ENCODE measurements at places on chromosomes 13 and 19.

- no peak for DNase-seq
Measured at GRCh38 chr13:34307607-34308006, 489.7 kb downstream of the RFC3 start.

DNA sequence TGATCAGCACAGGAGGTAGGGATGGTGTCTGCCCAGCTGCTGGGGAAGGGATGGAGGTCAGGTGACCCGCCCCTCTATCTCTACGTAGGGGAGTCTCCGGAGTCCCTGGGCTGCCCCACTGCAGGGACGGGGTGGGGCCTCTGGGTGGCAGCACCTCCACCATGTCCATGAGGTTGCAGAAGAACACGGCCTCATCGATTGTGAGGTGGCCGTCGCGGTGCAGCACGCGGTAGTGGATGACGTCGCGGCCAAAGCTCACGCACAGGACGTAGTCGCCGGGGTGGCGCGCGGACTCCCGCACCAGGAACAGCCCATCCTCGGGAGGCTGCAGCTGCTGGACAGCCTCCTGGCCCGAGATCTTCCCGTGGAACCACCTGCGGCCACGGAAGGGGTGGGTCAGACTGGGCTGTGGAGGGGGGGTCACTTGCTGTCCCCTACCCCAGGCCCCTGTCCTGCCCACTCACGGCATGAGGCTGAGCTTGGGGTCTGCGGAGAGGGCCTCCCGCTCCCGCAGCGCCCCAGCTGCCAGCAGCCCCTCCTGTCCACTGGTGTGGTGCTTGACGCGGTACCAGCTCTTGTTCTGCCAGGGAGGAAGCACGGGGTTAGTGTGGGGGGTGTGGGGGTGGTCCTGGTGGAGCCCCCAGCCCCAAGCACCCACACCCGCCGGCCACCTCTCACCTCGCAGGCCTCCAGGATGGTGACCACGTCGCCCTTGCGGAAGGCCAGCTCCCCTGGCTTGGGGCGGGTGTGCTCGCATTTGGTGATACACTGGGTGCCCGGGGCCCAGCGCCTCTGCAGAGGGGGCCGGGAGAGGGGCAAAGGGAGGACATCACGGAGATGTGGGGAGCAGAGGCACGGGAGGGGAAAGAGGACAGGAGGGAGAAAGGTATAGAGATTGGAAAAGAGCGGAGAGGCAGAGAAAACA, 2.3 kb downstream of the MATK start:
- no peak for DNase-seq

GRCh38 chr19:24051516-24051915, 35.5 kb upstream of the ZNF254 start:
- DNase-seq = no peak

GRCh38 chr13:112709825-112710783, 20.3 kb downstream of the ATP11A start:
- peak; percentile 64 for DNase-seq

GRCh38 chr13:60329221-60329923, 67.6 kb upstream of the TDRD3 start:
- DNase-seq = peak; percentile 38

- DNase-seq = peak; percentile 39
Measured at GRCh38 chr13:107450931-107451330, 764.4 kb downstream of the LIG4 start.

DNA sequence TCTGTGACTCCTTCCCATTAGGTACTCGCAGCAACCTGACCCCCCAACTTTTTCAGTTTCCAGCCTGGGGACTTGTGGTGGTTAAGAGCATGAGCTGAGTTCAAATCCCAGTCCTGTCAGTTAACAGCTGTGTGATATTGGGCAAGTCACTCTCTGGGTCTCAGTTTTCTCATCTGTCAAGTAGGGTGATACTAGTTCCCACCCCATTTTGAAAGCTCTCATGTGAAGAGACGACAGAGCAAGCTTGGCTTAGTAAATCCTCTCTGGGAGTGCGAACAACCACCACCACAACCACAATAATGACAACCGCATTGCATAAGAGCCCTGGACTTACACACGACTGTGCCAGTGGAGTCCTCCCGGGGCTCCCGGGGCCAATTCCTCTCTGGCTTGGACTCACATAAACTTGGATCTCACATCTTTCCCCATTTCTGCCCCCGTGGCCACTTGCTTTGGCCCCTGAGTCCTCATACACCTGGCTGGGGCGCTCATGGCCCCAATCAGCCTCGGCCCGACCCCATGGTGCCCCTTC, 454 bp downstream of the BLVRB start:
- peak; percentile 44 for DNase-seq

GRCh38 chr19:10655457-10656312, 1.5 kb downstream of the ILF3 start:
- DNase-seq = peak; percentile 32

GRCh38 chr13:81408647-81409046, 1067.7 kb upstream of the SPRY2 start:
- no peak for DNase-seq

- no peak for DNase-seq
Measured at GRCh38 chr13:21594715-21595545, 9.0 kb downstream of the MICU2 start.

DNA sequence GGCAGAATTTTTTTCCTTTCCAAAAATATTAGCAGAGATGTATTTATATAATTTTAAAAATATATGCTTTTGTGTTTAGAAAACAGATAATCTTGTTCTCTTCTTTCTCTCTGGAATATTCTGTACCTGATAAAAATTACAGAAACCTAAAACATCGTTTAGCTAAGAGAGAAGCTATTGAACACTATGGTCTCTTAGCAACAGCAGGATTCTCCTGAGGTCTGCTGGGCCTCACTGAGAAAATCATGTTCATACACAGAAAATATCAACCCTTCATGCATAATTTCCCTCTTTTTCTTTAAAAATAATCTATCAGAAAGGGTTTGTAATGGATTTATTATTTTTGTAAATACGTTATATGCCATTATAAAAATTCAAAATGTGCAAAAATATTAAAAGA, 242.2 kb downstream of the DCLK1 start:
- no peak for DNase-seq

DNA sequence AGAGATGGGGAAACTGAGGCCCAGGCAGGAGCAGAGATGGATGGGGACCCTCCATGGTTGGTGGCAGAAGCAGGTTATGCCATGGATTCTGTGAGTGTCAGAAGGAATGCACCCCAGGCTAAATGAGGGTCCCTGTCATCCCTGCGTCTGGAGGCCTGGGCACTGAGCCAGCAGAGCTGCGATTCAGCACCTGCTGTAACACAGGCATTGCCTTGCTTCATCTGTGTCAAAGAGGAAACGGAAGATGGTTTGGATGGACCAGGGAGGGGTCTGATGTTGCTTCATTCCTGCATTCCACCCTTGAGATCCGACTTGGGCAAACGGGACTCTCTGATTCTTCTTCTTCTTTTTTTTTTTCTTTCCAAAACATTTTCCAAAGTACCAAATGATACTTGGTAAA, 1.2 kb downstream of the C5AR1 start:
- DNase-seq = no peak

DNA sequence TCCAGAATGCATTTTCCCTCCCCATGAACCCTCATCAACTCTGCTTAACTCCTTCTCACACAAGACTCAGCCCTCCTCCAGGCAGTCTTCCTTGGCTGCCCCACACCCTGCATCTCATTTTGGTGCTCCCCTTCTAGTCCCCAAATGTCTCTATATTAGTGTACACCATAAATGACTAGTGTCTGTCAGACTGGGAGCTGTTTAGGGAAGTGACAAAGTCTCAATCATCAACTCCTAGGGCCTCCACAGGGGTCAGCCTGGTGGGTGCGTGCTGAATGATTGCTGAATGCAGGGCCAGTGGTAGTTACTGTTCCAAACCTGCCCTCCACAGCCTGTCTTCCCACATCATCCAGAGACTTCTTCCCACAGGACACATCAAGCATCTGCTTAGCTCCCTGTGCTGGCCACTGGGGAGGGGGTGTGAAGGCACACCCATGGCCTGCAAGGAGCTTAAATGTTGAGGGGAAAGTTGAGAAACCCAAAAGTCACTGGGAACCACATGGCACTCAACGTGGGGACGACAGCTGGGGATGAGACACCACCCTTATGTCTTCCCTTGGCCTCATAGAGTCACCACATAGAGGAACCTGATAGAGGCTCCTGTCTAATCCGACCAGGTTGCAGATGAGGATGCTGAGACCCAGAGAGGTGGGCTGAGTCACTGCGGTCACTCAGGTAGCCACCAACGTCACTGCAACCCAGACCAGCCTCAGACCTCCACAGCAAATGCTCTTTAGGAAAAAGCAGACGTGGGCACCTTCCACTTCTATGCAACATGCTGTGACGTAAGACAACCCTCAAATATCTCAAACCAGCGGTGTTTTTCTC, 79.3 kb upstream of the TM9SF2 start:
- no peak for DNase-seq

GRCh38 chr13:73201626-73202025, 142.8 kb downstream of the KLF5 start:
- DNase-seq = peak; percentile 46

DNA sequence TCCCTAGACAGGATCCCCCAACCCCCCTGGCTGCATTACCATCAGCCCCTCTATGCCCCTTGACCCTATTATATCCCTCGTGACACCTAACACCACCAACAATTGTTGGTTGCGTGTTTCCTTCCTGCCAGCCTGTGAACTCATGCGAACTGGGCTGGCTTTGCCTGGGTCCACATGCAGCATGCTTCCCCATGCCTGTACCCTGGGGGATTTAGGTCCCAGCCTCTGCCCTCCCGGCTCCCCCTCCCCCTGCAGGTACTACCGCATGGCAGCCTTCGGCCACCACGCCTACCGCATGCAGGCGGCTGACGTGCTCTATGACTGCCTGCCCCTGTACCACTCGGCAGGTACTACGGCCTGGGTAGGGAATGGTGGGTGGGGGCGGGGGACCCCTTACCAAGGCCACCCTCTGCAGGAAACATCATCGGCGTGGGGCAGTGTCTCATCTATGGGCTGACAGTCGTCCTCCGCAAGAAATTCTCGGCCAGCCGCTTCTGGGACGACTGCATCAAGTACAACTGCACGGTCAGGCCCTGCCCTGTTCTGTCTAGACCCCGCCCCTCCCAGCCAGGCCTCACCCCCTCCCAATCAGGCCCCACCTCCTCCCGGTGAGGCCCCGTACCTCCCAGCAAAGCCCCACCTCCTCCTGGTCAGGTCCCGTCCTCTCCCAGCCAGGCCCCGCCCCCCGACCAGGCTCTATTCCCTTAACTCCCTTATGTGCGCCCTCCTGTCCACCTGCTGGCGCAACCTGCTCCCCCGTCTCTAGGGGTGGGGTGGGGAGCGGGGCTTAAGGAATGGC, 18.5 kb downstream of the SLC27A1 start:
- peak; percentile 89 for DNase-seq

- no peak for DNase-seq
Measured at GRCh38 chr13:106314417-106314816, 221.0 kb downstream of the EFNB2 start.

DNA sequence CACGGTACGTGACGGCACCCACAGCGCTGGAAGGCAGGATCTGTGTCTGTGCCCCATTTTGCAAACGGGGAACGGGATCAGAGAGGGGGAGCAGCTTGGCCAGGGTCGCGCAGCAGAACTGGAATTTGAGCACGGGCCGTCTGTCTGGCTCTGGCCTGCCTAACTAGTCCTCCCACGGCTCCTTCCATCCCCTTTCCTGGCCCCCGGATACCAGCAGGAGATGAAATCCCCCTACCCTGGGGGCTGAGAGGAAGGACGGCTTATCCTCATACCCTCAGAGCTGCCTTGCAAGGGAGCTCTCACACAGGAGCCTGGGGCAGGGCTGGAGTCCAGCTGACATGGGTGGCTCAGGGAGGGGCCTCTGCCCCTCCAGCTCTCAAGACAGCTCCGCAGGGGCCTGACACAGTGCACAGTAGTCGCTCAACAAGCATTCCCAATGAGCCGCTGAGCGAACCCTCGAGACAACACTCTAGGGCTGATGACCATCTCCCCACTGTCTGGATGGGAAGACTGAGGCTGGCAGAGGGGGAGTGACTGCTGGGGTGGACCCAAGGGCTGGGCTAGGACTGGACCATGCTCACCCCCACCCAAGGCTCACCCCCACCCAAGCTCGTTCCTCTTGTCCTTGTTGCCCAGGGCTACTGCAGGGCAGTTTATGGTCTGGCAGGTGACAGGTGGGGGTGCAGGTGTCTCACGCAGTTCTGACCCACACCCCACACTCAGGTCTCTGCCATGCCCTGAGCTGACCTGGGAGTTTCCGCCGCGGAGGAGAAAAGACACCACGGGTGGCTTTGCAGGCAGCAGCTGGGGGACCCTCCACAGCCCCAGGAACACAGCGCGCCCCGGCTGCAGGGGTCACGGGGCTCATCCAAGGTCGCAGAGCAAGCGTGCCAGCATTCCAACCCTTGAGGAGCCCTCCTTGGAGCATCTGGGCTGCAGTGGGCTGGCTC, 4.0 kb downstream of the ZBTB7A start:
- DNase-seq = peak; percentile 55

- no peak for DNase-seq
Measured at GRCh38 chr13:53778937-53779336, 750.3 kb downstream of the OLFM4 start.

DNA sequence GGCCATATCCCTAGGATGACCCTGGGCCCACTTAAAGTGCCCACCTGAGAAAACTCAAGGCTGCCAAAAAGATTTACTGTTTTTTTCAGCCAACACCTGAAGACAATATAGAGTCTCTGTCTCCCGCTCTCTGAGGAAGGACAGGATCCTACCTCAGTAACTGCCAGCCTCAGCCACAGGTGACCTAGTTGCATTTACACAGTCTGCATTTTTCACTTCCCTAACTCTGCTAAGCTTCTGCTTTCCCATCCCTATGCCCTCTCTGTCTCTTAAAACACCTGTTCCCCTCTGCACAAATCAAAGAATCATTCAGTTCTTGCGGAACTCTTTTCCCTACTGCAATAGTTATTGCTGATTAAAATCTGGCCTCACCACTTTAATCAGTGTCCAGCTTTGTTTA, 609.5 kb downstream of the UQCRFS1 start:
- DNase-seq = no peak

DNA sequence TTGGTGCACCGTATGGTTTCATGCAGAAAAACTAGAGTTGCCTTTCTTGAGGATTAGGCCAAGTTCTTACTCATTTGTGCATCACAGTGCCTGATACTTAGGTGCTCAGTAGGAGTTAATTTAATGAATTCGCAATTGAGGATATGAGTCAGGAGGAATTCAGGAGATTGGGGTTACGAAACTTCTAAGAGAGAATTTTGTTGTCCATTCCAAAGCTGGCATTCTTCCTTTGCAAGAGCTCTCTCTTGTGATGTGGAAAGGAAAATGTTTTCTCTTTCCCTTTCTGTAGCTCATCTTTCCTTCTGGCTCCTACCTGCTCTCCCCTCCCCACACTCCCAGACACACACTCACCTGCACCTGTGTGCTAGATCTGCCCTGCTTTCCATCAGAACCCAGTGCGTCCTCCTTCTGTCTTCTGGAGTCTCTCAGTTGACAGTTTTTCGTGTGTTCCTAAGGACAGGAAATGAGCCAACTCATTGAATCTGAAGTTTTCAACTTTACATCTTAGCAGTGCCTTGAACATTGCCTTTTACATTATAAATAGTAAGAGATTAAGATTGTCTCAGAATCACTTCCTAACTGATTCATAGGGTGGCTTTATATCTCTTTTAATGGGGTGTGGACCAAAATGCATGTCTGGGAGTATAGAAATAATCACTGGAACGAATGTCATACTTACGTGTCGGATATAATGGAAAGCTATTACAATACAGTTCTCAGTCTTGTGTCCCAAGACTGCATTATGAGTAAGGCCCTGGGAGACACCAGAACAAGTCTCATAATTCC, 19.7 kb upstream of the ERCC5 start:
- DNase-seq = no peak
